ENCODE measurements at places on chromosomes 2 and 18. TPM values are rescaled to one million over a fixed set of nuclear protein-coding genes. Genes with fewer than 3 reads are reported as not detected.

Gene KCNG2
- total RNA-seq = 0.08 TPM

- H3K27me3 ChIP-seq = no peaks in the 10 kb centered on the region
- H3K4me1 ChIP-seq = no peaks in the 10 kb centered on the region
- H3K27ac ChIP-seq = no peak overlapping the region
These were observed 103.6 kb downstream of the DOCK10 start for GRCh38 chr2:224938651-224939182.

DNA sequence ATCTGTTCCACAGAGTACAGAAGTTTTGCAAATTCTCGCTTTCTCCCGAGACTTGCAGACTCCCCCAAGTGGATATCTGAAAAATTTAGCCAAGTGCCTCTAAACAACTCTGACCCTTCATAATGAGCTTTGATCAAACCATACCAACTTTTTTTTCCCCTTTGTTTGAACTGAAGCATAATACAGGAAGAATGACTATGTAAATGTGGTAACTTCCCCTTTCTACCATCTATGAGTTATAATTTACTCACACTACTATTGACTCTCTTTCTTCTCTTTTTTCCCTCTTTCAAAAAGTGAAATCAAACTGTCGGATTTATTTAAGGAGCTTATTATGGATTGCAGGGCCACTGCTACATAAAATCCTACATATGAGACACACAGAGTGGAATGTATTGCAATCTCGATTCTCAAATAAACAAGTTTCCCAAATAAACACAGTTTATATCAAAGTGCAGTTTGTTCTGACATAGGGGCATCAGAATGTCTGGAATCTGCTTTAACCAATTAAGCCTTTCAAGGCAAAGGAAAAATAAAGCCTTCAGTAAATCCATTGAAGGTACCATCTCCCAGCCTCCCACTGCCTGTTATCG lies 1.4 kb upstream of the ZNF804A start:
- H3K4me1 ChIP-seq = peaks cover 4% of the 10 kb centered on the region
- DNase-seq = no peak
- no peaks in the 10 kb centered on the region for H3K36me3 ChIP-seq
- no peak overlapping the region for H3K27ac ChIP-seq

DNA sequence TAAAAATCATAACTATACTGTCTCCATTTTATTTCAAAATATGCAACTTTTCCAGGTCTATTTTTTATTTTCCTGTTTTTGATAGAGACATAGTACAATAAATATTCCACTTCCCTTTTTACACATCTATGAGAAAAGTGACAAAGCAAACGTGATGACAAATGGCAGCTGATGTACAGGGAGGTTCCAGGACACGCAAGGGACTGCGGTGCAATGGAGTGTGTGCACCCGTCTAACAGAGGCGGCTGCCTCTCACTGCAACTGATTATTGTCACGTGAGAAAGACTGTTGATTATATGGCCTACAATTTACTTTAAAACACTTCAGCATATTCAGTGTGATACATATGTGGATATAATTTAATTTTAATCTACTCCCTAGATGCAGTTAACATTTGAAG lies 142.6 kb downstream of the LRRC30 start:
- H3K4me1 ChIP-seq = peaks cover 3% of the 10 kb centered on the region
- H3K4me3 ChIP-seq = no peak overlapping the region
- no peak for DNase-seq
- H3K27ac ChIP-seq = no peak overlapping the region

- H3K27me3 ChIP-seq = no peaks in the 10 kb centered on the region
- DNase-seq = no peak
- no peaks in the 10 kb centered on the region for H3K4me1 ChIP-seq
- no peak overlapping the region for H3K27ac ChIP-seq
These were observed 33.9 kb upstream of the SIX2 start for GRCh38 chr2:45043174-45043573.

Gene LOXHD1
- total RNA-seq = 0.25 TPM

DNA sequence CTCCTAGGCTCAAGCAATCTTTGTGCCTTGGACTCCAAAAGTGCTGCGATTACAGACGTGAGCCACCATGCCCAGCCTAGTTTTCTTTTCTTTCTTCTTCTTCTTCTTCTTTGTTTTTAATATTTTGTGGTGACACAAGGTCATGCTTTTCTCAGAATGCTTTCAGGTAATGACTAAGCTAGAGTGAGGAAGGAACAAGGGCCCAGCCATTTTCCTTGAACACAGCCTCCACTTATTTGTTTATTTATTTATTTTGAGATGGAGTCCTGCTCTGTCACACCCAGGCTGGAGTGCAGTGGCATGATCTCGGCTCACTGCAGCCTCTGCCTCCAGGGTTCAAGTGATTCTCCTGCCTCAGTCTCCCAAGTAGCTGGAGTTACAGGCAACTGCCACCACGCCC lies 74.3 kb upstream of the ST3GAL5 start:
- no peaks in the 10 kb centered on the region for H3K36me3 ChIP-seq
- H3K27ac ChIP-seq = no peak overlapping the region
- H3K4me3 ChIP-seq = no peak overlapping the region
- H3K4me1 ChIP-seq = no peaks in the 10 kb centered on the region
- no peak for DNase-seq
- no peaks in the 10 kb centered on the region for H3K27me3 ChIP-seq

GRCh38 chr2:112593736-112594135 lies 9.3 kb downstream of the CHCHD5 start:
- no peaks in the 10 kb centered on the region for H3K36me3 ChIP-seq
- DNase-seq = no peak
- H3K27me3 ChIP-seq = no peaks in the 10 kb centered on the region
- no peak overlapping the region for H3K4me3 ChIP-seq

DNA sequence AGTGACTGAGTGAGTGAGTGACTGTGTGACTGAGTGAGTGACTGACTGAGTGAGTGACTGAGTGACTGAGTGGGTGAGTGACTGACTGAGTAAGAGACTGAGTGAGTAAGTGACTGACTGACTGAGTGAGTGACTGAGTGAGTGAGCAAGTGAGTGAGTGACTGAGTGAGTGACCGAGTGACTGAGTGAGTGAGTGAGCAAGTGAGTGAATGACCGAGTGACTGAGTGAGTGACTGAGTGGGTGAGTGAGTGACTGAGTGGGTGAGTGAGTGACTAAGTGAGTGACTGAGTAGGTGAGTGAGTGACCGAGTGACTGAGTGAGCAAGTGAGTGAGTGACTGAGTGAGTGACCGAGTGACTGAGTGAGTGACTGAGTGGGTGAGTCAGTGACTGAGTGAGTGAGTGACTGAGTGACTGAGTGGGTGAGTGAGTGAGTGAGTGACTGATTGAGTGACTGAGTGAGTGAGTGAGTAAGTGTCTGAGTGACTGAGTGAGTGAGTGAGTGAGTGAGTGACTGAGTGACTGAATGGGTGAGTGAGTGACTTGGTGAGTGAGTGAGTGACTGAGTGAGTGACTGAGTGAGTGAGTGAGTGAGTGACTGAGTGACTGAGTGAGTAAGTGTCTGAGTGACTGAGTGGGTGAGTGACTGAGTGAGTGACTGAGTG lies 13.3 kb downstream of the MAL start:
- no peak overlapping the region for H3K4me3 ChIP-seq
- no peaks in the 10 kb centered on the region for H3K36me3 ChIP-seq
- no peaks in the 10 kb centered on the region for H3K4me1 ChIP-seq
- no peak overlapping the region for H3K27ac ChIP-seq
- no peak for DNase-seq
- no peaks in the 10 kb centered on the region for H3K27me3 ChIP-seq

Gene FMNL2
- total RNA-seq = 7.7 TPM

- no peaks in the 10 kb centered on the region for H3K4me1 ChIP-seq
- no peak overlapping the region for H3K4me3 ChIP-seq
- no peaks in the 10 kb centered on the region for H3K27me3 ChIP-seq
- no peak overlapping the region for H3K27ac ChIP-seq
These were observed 243.8 kb upstream of the CHST9 start for GRCh38 chr18:27428716-27429475.

- peaks cover 2% of the 10 kb centered on the region for H3K27me3 ChIP-seq
- no peaks in the 10 kb centered on the region for H3K36me3 ChIP-seq
- DNase-seq = no peak
- H3K4me3 ChIP-seq = no peak overlapping the region
- no peaks in the 10 kb centered on the region for H3K4me1 ChIP-seq
- H3K27ac ChIP-seq = no peak overlapping the region
These were observed 79.1 kb upstream of the PMAIP1 start for GRCh38 chr18:59820663-59821062.

DNA sequence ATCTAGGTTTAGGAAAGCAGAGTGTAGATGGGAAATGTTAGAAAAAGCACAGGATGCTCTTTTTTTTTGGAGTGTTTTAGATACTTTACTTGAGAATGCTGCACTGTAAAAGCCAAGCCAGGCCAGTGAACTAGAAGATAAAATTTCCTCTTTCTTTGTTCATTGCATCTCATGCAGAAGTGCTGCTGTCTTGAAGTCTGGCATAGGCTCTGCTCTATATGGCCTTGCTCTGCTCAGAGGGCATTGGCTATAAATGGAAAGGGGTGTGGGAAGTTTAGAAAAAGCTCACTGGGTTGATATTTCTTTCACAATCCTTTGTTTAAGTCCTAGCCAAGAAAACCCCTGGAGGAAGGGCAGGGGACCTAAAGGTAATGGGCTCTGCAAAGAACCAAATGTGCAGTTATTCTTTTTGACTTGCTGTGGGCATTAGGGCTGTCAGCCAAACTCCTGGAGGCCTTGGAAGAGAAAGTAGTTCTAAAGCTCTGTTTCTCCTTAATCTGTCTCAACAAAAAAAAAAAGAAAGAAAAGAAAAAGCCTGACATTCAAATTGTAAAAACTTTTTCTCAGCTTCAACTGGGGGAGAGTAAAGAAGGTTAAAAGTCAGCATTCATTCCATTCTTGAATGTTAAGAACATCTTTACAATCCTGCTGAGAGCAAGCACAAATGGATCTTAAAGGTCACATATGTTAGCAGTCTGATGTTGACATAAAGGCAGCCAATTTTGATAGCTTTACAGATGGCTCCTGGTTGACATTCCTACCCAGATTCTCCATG lies 338.3 kb downstream of the GULP1 start:
- no peak for DNase-seq
- no peaks in the 10 kb centered on the region for H3K4me1 ChIP-seq
- H3K27me3 ChIP-seq = no peaks in the 10 kb centered on the region
- no peak overlapping the region for H3K4me3 ChIP-seq

DNA sequence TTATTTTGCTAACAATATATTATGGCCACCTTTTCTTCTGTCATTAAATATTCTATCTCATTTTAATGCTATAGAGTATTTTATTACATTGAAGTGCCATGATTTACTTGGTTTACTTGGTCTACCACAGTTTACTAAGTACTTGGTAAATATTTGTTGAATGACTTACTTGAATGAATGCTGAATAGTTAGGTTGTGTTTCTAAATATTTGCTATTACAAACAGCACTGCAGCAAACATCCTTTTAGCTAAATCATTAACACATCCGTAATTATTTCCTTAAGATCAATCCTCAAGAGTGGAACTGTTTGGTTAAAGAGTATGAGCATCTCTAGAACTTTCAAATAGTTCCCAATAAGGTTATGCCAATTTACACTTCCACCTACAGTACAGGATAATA lies 318.7 kb downstream of the MYCN start:
- no peak for DNase-seq
- H3K27me3 ChIP-seq = no peaks in the 10 kb centered on the region
- H3K4me1 ChIP-seq = no peaks in the 10 kb centered on the region

Gene ARHGAP15
- 17.9 TPM for total RNA-seq

DNA sequence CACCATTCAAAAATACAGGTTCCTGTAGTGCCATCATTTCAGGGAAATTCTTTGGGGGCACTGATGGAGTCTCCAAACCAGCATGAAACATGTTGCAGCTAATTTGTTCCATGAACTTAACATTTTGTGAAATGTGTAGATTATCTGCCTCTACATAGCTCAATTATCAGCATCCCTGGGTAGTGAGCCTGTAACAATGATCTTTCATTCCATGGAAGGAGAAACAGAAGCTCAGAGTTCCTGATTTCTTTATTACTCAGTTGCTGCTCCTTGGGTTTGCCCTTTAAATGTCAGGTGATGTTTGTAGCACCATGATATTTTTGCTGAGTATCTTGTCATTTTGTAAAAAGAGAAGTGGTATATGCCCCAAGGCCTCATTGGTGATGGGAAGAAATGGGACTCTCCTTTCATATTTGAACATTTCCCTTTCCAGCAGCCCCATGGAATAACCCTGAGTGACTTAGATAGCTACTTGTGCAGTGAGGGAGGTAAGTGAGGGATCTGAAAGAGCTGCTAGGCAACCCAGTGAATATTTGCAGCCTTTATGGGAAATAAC lies 146.9 kb downstream of the CERS6 start:
- H3K36me3 ChIP-seq = peaks cover 1% of the 10 kb centered on the region
- H3K27ac ChIP-seq = no peak overlapping the region
- no peak overlapping the region for H3K4me3 ChIP-seq
- no peak for DNase-seq
- no peaks in the 10 kb centered on the region for H3K4me1 ChIP-seq

Gene DSG4
- not detected for total RNA-seq

Gene MAPK4
- total RNA-seq = 4.9 TPM

DNA sequence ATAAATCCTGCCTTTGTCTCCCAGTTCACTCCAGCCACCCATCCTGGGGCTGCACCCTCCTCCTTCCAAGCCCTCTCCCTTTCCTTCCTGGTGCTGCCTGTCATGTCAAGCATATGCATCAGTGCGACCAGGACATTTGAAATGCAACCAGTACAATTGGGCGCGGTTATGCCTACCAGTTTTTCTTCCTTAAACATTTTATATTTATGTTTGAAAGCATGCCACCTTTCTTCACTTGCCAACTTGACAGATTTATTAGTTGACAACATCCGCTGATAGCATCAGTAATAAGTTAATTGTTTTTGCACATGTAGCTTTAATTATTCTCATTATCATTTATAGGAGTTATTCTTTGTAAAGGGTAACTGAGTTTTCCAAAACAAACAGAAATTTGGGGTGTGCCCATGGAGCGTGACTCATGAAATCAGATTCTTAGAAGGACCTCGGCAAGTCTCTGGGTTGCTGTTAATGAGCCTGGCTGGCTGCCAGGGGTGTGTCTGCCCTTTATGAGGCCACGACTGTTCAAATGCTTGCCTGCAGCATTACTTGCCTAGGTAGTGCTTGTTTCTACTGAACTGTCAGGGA lies 32.8 kb upstream of the IL1B start:
- peak; percentile 61 for DNase-seq
- H3K4me3 ChIP-seq = no peak overlapping the region
- H3K27ac ChIP-seq = no peak overlapping the region
- H3K4me1 ChIP-seq = no peaks in the 10 kb centered on the region

- no peak for DNase-seq
- no peaks in the 10 kb centered on the region for H3K36me3 ChIP-seq
- no peak overlapping the region for H3K4me3 ChIP-seq
- H3K4me1 ChIP-seq = no peaks in the 10 kb centered on the region
- no peak overlapping the region for H3K27ac ChIP-seq
These were observed 187.1 kb upstream of the PIK3C3 start for GRCh38 chr18:41767960-41768359.

- no peaks in the 10 kb centered on the region for H3K36me3 ChIP-seq
- H3K27me3 ChIP-seq = no peaks in the 10 kb centered on the region
- no peak overlapping the region for H3K4me3 ChIP-seq
- H3K27ac ChIP-seq = no peak overlapping the region
These were observed 58.8 kb downstream of the BOD1L2 start for GRCh38 chr18:57205641-57206040.

GRCh38 chr2:150591496-150592285 lies 104.2 kb upstream of the RND3 start:
- no peak overlapping the region for H3K4me3 ChIP-seq
- H3K27me3 ChIP-seq = no peaks in the 10 kb centered on the region
- peaks cover 3% of the 10 kb centered on the region for H3K4me1 ChIP-seq
- no peak overlapping the region for H3K27ac ChIP-seq
- H3K36me3 ChIP-seq = no peaks in the 10 kb centered on the region
